AG09319 (cell line): ENCODE measurements at places on chromosomes 4 and X.

- DNase-seq, result no peak
These were observed 25.8 kb downstream of the FGD1 start for GRCh38 chrX:54470054-54470760.

DNA sequence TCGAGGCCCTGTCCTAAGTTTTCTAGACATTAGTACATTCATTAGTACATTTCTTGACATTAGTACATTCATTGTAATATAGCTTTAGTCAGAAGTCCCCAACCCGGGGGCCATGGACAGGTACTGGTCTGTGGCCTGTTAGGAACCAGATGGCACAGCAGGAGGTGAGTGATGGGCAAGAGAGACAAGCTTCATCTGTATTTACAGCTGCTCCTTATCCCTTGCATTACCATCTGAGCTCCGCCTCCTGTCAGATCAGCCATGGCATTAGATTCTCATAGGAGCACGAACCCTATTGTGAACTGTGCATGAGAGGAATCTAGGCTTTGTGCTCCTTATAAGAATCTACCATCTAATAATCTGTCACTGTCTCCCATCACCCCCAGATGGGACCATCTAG lies 48.0 kb downstream of the GATB start:
- DNase-seq, result no peak

DNA sequence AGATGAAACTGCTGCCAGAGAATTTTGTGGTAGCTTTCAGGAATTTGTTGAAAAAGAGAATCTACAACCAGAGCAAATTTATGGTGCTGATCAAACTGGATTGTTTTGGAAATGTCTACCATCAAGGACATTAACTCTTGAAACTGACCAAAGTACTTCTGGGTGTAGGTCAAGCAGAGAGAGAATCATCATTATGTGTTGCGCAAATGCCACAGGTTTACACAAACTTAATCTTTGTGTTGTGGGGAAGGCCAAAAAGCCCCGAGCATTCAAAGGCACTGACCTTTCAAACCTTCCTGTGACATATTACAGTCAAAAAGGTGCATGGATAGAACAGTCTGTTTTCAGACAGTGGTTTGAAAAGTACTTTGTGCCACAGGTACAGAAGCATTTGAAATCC lies 2.1 kb downstream of the TIGD2 start:
- no peak for DNase-seq

- peak; percentile 16 for DNase-seq
These were observed 4.2 kb upstream of the ZNF157 start for GRCh38 chrX:47366041-47366722.
